ENCODE measurements at places on chromosomes 7 and 10. TPM values are rescaled to one million over a fixed set of nuclear protein-coding genes. Genes with fewer than 3 reads are reported as not detected.

Gene PVRIG
- total RNA-seq = not detected

Gene CAMK2B
- total RNA-seq = not detected

Gene AGMO
- not detected for total RNA-seq

Gene ZP3
- 2.0 TPM for total RNA-seq

Gene ITGA8
- total RNA-seq = 0.06 TPM

Gene GIMAP6
- total RNA-seq = 1.9 TPM

Gene SPAM1
- total RNA-seq = not detected

Gene CYP2E1
- total RNA-seq = 2.5 TPM

Gene PDK4
- total RNA-seq = 0.71 TPM

Gene HPSE2
- total RNA-seq = 0.54 TPM

Gene SEMA3A
- total RNA-seq = 14.2 TPM

Gene HOXA6
- 4.2 TPM for total RNA-seq

Gene GDF2
- not detected for total RNA-seq

Gene ANKRD61
- total RNA-seq = 0.89 TPM

Gene NUDT13
- total RNA-seq = 1.2 TPM

Gene CYP26C1
- not detected for total RNA-seq

Gene ANKRD7
- 7.9 TPM for total RNA-seq

Gene TMEM196
- total RNA-seq = not detected

Gene NXPH1
- not detected for total RNA-seq

Gene CPA4
- total RNA-seq = 98.8 TPM

Gene PLCE1
- 2.5 TPM for total RNA-seq

Gene PLAC9
- total RNA-seq = not detected

Gene SFTPA1
- total RNA-seq = not detected

Gene KLF6
- 7.5 TPM for total RNA-seq

Gene UNCX
- not detected for total RNA-seq

Gene OR9A2
- not detected for total RNA-seq

Gene ASB15
- total RNA-seq = not detected

Gene TMEM236
- 0.06 TPM for total RNA-seq

Gene TMEM213
- not detected for total RNA-seq

Gene SOSTDC1
- total RNA-seq = not detected

Gene CABCOCO1
- total RNA-seq = 0.57 TPM

Gene SH2D4B
- 0.06 TPM for total RNA-seq

Gene SLC26A3
- total RNA-seq = not detected

Gene NPFFR1
- total RNA-seq = not detected

Gene CROT
- total RNA-seq = 10.2 TPM

Gene IKZF1
- total RNA-seq = 4.2 TPM

Gene DMBT1
- 0.23 TPM for total RNA-seq

Gene EMX2
- 3.9 TPM for total RNA-seq

Gene LRGUK
- 5.5 TPM for total RNA-seq

Gene GBX1
- not detected for total RNA-seq

Gene ZMIZ1
- 13.9 TPM for total RNA-seq

Gene DPYSL4
- total RNA-seq = 6.7 TPM

Gene CXCL12
- 2.2 TPM for total RNA-seq

Gene FZD1
- 4.7 TPM for total RNA-seq

Gene ARF5
- total RNA-seq = 155 TPM

Gene AVPI1
- 5.7 TPM for total RNA-seq

Gene FAM3C
- total RNA-seq = 86.6 TPM

Measured in Daoy (cell line).